ENCODE measurements at places on chromosomes 1 and 21. TPM values are rescaled to one million over a fixed set of nuclear protein-coding genes. Genes with fewer than 3 reads are reported as not detected.
A peak's percentile ranks its signal among the peaks of the same experiment; 100 is the strongest.

DNA sequence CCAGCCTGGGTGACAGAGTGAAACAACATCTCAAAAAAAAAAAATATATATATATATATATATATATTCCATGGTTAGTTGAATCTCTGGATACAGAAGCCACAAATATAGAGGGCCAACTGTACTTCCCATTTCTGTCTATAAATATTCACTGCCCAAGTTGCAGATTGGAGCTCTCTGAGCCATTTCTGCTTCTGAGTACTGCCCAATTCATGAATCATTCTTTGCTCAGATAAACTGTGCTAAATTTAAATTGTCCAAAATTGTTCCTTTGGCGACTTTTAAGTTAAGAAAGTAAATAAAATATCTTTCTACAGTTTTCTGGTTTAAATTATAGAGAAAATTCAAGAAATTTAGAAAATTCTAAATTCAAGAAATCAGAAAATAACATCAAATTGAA, 23.2 kb upstream of the C1orf146 start:
- no peak for DNase-seq
- no peak overlapping the region for H3K27ac ChIP-seq
- H3K4me1 ChIP-seq, result no peaks in the 10 kb centered on the region
- H3K27me3 ChIP-seq, result no peaks in the 10 kb centered on the region
- no peak overlapping the region for H3K4me3 ChIP-seq

GRCh38 chr1:111475701-111476100, 1.9 kb downstream of the C1orf162 start:
- H3K27me3 ChIP-seq, result no peaks in the 10 kb centered on the region
- H3K4me3 ChIP-seq, result no peak overlapping the region
- H3K27ac ChIP-seq, result peak overlapping the region; percentile 6
- H3K36me3 ChIP-seq, result no peaks in the 10 kb centered on the region

- H3K27me3 ChIP-seq, result peaks cover 30% of the 10 kb centered on the region
- H3K36me3 ChIP-seq, result no peaks in the 10 kb centered on the region
- peaks cover 27% of the 10 kb centered on the region for H3K4me1 ChIP-seq
- peak; percentile 72 for DNase-seq
Measured at GRCh38 chr21:45971616-45972352, 9.8 kb upstream of the COL6A1 start.

DNA sequence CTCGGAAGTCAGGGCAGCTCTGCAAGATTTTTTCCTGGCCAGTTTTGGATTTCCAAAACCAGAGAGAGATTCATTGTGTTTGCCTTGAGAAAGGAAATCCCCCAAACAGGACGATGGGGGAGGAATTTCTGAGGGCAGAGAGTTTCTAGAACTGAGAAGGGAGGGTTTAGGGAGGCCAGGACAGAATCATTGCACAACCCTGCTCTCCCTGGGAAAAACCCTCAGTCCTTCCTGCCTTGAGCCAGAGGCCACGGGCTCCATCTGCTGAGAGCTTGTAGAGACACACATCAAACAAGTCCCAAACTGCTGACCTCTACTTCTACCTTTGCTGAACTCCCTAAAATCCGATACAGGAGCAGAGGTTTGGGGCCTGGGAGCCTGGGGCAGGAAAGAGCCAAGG, 99.7 kb downstream of the NMNAT2 start:
- H3K4me3 ChIP-seq, result no peak overlapping the region
- H3K27me3 ChIP-seq, result no peaks in the 10 kb centered on the region
- H3K27ac ChIP-seq, result peak overlapping the region; percentile 59

GRCh38 chr1:222798975-222799374, 15.9 kb upstream of the DISP1 start:
- DNase-seq, result no peak
- H3K4me3 ChIP-seq, result no peak overlapping the region
- no peaks in the 10 kb centered on the region for H3K27me3 ChIP-seq

The LDLRAD1 gene
- not detected for total RNA-seq

The ATP1A2 gene
- 710 TPM for total RNA-seq

The CFHR3 gene
- total RNA-seq, result 1.5 TPM

The C1orf226 gene
- total RNA-seq, result 0.95 TPM

The SEC16B gene
- total RNA-seq, result 0.47 TPM

Measured in gastrocnemius medialis (tissue), 4 donors.